ENCODE measurements at places on chromosomes 2 and 18.

DNA sequence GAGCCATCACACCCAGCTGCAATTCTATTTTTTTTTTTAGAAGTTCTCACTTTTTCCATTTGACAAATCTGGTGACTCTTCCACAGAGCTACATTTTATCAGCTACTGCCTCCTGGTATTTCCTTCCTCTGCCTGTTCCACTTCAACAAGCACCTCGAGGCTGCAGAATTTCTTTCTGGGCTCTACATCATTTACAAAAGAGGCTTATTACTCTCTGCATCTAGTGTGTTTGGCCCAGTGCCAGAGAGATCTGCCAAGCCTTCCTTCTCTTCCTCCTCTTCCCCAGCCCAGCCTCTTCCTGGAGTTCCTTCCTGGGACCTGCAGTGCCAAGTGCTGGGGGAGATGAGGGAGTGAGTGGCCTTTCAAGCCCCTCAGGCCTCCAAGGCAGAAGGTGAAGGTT is 119.6 kb upstream of the ITGA6 start:
- DNase-seq, result no peak

GRCh38 chr2:12032975-12033374 is 286.5 kb downstream of the LPIN1 start:
- DNase-seq, result no peak

DNA sequence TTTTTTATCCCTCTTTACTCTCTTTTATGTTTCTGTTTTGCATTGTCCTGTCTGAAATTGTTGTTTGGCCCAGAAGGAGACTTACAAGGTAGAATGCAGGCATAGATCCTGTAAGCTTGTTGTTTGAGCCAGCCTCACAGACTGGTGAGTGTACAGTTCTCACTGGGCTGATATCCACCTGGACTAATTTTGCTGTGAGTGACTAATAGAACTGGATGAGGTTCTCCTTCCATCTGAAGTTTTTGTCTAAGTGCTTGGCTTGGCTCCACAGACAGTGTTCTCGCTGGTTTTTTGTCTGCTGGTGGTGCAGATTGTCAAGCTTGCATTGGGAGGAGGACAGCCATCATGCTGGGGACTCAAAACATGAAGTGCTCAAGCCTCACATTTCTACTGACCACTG is 495.7 kb downstream of the TSN start:
- no peak for DNase-seq

DNA sequence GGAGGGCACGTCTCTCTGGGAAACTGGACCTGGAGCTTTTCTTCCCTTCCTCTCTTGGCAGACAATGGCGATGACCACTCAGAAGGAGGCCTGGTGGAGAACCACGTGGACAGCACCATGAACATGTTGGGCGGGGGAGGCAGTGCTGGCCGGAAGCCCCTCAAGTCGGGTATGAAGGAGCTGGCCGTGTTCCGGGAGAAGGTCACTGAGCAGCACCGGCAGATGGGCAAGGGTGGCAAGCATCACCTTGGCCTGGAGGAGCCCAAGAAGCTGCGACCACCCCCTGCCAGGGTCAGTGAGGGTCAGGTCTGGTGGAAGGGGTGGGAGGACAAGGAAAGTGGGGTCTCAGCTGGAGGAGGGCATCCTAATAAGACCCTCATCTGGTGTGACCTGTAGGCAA is 27.3 kb downstream of the IGFBP2 start:
- DNase-seq, result no peak

DNA sequence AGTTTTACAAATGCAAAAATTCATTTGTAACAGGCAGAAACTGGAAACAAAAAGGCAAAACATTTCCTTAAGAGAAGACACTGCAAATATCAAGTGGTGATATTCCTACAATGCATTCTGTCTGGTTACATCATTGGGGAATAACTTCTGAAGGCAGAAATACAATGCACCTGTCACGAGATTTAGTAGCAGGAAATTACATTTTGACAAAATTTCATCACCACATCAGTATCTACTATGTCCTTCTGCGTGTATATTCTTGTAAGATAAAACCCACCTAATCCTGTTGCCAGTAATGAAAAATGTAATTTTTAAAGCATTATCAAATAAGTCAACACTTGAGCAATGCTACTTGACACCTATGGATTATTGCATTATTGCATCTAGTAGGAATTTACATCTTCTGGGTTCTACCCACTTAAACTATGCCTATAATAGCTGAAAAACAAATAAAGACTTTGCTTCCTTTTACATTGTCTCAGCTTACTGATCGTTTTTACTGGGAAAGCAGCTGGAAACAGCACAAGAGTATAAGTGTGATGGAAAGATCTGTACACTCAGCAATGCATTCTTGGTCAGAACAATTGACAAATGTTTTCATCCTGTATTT is 59.5 kb downstream of the IRS1 start:
- DNase-seq, result no peak

DNA sequence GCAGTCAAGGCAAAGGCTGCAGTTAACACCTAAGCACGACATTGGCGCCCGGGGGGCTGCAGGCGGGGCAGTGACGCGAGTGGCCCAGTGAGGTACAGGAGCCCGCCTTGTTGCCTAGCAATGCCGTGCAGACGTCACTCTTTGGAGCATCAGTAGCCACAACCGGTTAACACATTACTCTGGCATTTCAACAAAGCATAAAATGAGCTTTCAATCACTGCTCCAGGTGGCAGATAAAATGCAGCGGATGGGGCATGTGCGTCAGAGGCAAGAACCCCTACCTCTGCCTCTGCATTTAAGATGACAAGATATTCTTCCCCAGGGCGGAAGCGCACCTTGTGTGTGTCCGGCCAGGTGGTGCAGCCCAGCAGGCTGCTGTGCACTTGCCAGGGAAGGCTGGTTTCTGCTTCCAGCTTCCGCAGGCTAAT is 139.4 kb downstream of the MTCL1 start:
- no peak for DNase-seq

DNA sequence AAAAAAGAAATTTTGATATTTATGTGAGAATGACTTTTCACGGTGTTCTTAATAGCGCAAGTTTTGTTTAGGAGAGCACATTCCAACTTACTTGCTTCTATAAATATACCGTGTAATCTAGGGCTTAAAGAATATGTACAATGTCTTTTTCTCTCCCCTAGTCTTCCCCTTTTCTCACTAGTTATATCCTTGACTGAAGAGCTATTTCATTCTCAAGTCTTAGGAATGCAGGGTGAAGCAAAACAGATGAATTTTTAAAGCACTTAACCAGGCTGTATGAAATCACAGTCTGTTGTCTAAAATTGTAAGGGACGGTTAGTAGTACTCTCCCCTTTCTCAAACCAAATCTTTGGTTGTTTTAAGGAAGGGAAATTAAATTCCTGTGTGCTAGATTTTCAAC is 29.6 kb upstream of the SLC30A6 start:
- DNase-seq, result no peak

DNA sequence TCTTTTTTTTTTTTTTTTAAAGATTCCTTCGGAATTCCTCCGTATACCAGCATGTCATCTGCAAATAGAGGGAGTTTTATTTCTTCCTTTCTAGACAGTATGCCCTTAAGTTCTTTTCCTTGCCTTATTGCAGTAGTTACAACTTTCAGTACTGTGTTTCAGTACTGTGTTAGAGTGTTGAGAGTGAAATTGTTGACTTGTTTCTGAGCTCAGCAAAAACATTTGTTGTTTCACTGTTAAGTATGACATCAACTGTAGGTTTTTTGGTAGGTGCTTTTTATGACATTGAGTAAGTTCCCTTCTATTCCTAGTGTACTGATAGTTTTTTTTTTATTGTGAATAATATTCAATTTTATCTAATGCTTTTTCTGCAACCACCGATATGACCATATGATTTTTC is 43.9 kb downstream of the ACVR2A start:
- DNase-seq, result no peak

GRCh38 chr2:139684286-139684860 is 904.2 kb upstream of the NXPH2 start:
- DNase-seq, result no peak

DNA sequence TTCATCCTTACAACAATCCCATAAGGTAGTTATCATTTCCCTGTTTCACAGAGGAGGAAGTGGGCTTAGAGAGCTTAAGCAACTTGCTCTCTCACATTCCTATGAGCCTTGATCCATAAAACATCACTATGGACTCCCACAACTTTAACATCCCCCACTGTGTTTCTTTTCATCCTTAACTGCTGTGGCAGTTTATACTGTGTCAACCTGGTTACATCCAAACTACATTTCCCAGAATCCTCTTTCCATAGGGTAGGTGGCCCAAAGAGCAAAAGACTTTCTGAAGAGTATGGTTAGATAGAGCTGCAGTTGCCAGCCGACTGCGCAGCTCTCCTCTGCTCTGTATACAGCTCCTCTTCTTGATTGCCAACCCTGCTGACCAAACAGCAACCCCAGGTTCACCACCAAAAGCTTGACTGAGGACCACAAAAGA is 22.5 kb downstream of the MAP3K2 start:
- DNase-seq, result no peak

- DNase-seq, result no peak
Observed at GRCh38 chr2:73984203-73984921, at the start of gene TET3. TET3 (plus strand) TSS chr2:73984910; CDS start chr2:73986404, 1,494 bp downstream.

DNA sequence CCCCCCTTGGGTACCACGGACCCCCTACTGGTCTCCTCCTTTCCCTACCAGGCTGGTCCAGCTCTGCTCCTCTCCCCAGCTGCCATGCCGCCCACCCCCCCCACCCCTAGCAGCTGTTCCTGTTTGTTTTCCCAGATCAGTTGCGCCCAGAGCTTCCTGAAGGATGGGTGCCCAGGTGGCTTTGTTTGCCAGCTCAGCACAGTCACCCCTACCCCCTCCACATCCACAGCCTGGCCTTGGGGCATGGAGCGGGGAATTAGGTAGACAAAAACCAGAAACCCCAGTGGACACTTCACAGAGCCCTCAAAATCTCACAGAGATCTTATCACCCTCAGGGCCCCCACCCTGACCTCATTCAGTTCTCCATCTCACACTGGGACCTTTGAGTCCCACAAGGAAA is 3.7 kb upstream of the CRYBA2 start:
- no peak for DNase-seq

DNA sequence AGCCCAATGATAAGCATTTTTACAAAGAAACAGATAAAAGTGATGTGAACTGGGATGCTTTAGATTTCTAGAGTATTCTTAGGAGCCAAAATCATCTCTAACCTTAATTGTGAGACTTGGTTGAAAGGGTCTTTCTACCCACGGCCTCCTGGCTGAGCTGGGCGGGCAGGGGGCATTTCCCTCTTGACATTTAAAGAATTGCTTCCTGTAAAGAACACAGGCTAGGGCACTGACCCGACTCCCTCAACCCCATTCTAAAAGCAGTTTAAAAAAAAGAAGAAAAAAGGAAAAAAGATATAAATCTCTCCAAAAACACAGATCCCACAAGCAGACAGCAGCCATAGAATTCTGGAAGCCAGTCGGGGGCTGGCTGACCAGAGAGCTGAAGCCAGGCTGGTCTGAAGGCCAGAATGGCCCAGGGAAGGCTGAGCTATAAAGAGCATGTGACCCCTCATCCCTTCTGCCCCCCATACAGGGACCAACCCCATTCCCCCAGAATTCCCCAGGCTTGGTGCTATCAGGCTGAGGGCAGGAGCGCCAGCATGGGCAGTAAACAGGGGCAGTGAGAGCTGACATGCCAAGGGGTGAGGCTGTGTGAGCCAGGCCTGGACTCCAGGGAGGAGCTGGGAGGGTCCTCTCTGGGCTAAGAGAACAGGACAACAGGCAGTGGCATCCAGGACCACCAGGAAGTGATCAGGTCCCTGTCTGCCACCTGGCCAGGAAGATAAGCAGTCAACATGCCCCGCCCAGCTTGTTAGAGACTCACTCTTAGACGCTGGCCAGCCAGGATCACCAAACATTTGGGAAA is 188.5 kb downstream of the HDAC4 start:
- no peak for DNase-seq

DNA sequence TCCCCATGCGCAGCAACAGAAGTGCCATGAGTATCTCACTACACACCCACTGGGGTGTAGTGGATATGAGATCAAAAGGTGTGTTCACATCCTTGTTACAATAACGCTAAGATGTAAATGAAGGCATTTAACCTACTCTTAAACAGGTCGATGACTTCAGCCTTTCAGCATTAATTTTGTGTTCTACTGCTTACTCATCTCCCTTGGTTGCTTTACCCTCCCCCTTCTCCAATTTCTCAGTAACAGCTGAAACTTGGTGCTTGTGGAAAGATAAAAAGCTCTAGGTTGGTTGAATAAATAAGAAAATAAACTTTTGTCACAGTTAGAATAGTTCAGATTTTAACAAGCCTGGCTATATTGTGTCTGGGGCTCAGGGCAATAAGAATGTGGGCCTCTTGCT is 147.5 kb upstream of the SESTD1 start:
- no peak for DNase-seq

GRCh38 chr2:235283246-235283645 is 210.6 kb upstream of the AGAP1 start:
- DNase-seq, result no peak

DNA sequence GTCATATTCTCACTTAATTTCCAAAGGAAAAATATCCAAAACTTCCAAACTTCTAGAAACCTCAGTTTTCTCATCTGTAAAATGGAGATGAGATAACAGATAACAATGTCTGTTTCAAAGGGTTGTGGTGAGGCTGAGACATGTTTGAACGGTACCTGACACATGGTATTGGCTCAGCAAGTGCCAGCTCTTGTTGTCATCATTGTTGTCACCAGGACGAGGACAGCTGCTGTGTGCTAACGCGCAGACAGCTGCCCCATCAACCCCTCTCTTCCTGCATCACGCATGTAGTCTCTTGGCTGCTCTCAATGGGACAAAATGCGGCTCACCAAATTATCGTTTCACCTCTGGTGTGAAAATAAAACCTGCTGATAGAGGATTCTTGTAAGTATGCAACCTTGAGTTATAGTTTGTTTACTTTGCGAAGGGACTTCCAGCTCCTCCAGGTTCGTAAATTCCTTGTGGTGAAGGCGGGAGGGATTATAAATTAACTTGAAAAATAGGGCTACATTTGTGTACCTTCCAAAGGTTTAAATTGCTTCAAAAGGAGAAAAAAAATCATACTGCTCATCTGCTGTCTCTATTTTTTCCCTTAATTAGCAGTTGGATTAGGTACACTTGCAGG is 605.4 kb downstream of the BCL11A start:
- no peak for DNase-seq

DNA sequence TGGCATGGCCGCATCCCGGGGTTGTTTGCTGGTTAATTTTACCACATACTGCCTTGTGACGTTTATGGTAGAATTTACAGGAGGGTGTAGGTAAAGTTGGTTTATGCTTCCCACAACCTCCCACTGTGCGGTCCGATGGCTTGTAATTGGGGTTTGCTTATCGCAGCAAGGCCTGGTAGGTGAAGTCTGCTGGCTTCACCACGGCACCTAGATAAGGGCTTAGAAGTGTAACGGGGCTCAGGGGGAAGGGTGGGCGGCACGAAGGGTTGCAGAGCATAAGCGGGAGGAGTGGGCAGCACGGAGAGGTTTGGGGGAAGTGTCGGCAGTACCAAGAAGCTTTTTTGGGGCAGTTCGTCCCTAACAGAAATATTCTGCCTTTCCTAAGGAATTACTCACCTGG is 39.0 kb upstream of the TMEM131 start:
- DNase-seq, result no peak

- no peak for DNase-seq
Observed at GRCh38 chr2:182281276-182281675, 145.6 kb downstream of the PDE1A start.

DNA sequence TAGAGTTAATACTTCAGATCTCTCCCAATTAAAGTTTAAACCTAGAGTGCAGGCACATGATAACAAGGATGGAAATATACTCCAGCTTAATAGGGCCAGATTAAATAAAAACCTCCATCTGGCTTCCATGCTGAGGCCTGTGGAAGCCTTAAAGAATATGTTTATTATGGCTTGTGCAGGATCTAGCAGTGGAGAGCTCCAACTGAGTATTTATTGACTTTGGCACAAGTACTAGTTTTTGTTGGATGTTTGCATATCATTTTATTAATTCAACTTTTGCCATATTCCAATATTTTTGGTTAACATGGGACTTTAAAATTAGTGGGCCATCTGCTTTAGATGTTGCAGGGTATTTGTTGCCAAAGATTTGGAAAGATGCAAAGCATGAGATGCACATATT is 860.4 kb upstream of the SOX11 start:
- DNase-seq, result no peak
